ENCODE measurements at places on chromosomes 3 and 15.
A peak's percentile ranks its signal among the peaks of the same experiment; 100 is the strongest.

DNA sequence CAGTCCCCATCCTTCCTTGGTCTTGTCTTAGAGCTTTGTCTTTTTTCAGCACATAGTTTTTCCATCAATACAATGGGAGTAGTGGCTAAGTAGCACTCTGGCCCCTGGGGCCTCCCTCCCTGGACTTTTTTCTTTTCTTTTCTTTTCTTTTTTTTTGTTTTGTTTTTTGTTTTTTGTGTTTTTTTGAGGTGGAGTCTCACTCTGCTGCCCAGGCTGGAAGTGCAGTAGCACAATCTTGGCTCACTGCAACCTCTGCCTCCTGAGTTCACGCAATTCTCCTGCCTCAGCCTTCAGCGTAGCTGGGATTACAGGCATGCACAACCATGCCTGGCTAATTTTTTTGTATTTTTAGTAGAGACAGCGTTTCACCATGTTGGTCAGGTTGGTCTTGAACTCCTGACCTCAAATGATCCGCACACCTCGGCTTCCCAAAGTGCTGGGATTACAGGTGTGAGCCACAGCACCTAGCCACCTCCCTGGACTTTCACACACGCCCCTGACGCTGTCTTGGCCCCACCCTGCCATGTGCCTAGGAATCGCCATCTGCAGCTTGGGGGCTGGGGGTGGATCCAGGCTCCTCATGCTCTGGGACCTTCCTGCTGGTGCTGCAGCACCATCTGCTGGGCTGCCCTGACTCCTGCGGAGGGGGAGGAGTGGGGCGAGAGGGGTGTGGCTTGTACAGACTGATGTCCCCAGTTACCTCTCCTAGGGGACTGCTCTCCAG, 2.8 kb downstream of the C15orf39 start:
- peak; percentile 68 for DNase-seq

DNA sequence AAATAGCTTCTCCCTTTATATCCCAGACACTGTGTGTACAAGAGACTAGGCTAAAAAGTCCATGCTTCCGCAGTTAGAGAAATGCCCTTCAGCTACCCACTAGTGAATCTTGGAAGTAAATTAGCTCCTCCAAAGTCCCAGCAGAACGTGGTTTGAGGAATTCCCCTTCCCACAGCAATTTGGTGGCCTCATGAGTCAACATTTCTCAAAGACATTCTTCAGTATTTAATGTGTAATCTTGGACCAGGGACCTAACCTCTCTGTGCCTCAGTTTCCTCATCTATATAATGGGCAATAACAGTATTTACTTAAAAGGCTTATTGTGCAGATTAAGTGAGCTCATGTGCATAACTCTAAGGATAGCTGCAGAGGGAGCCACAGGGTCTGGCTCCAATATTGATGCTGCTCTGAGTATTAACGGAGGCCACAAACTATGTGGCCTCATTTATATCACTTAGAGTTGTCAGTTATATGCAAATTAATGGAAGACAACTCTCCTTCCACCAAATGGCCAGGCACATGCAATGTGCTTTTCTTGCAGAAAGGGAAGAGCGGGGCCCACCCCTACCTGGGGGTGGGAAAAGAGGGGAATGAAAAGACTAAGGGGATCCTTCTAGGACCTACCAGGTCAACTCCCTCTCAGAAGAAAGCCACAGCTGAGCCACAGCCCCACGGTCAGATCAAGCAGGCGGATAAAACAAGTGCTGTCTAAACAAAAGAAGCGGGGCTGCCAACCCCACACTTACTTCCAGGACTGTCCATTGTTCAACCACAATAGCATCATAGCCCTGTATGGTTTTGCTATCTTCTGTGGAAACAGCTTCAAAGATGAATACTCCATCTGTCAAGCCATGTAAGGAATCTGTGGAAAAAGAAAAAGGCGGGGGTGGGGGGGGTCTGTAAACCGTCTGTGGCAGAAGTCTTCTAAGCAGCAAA, 92.4 kb downstream of the OXNAD1 start:
- DNase-seq = no peak

GRCh38 chr3:88301996-88302393, 152.2 kb downstream of the C3orf38 start:
- DNase-seq = no peak

- no peak for DNase-seq
Measured at GRCh38 chr15:90987561-90988141, 6.7 kb downstream of the PRC1 start.

GRCh38 chr3:127689266-127689860, 16.6 kb downstream of the ABTB1 start:
- no peak for DNase-seq

DNA sequence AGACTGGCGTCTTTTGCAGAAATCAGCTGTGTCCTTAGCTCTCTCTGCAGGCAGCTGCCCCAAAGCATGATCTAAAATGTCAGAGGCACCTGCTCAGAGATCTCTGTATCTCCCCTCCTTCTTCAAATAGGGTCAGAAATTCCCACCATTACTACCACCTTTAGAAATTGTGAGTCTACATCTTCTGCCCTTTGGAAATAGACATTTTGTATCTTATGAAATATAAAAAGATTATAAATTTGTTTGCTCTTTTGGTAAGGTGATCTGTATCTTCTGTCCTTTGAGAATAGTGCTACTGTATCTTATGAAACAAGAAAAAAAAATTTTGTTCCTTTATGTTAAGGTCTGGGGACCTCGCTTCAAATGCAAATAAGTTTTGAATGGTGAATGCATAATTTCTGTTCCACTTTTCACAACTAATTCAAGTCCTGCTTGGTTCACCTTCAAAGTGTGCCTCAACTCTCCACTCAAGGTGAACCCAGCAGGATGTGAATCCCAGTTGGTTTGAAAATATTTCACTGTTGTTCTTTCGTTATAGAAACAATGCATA, 28.3 kb upstream of the GPD1L start:
- DNase-seq = no peak

DNA sequence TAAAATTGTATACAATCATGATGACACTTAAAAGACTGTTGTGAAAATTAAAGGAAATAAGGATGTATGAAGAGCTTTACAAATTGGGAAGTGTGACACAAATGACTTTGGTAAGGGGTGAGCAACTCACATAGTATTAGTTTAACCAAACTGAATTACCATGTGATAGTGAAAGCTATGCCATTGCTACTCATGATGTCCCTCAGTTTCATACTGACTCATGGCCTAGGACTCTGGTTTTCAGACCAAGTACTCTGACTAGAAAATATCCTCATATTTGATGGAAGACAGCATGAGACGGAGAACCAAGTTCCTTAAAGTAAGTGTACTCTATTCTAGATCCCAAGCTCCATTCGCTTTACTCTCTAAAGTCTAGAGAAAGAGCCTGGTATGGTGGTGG, 203.2 kb upstream of the ICE2 start:
- no peak for DNase-seq

All from stimulated activated CD8-positive, alpha-beta memory T cell treated with anti-CD3 and anti-CD28 coated beads, Interleukin-7, amount 100 ng/mL, for 1 hour (primary cell).